Right ventricle myocardium superior (tissue), 1 donor: ENCODE measurements at places on chromosomes 1 and 21. TPM values are rescaled to one million over a fixed set of nuclear protein-coding genes. Genes with fewer than 3 reads are reported as not detected.

NGF gene
- total RNA-seq = 4.0 TPM

GCSAML gene
- 0.24 TPM for total RNA-seq

CRTC2 gene
- total RNA-seq = 20.8 TPM

MRPL24 gene
- total RNA-seq = 99.8 TPM

DIO1 gene
- not detected for total RNA-seq

LRRC53 gene
- total RNA-seq = not detected

KCNK1 gene
- total RNA-seq = 23.9 TPM

ALX3 gene
- total RNA-seq = not detected
